Activated CD4-positive, alpha-beta T cell treated with anti-CD3 and anti-CD28 coated beads, Interleukin-2, amount 10 ng/mL, durations not matched to agents 24 days and 14 days (primary cell): ENCODE measurements at places on chromosomes 6 and 20.

DNA sequence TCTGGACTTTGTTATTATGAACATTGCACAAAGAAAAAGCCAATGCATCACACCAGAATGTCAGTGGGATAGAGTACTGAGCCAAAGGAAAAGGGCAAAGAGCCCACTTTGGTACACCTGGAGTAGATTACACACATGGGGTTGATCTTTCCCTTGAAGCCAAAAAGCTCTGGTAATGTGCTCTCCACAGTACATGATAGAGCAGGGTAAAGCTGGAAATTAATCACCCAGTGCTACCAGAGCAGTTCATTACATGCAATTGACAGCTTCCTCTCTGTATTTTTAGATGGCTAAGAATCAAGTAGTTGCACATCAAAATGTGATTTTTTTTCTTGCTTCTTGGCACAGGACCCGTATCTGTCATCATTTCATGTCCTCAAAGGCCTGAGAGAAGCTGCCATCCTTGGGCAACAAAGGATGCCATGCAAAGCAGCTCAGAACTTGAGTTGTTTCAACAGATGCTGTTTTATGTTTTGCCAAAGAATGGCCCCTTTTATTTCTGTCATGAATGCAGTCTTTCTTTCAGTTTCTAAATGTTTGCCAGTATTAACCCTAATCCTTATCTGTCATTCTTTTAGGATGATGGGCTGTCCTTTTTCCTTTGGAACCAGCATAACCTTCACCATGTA, 88.1 kb downstream of the HDGFL1 start:
- DNase-seq = no peak

DNA sequence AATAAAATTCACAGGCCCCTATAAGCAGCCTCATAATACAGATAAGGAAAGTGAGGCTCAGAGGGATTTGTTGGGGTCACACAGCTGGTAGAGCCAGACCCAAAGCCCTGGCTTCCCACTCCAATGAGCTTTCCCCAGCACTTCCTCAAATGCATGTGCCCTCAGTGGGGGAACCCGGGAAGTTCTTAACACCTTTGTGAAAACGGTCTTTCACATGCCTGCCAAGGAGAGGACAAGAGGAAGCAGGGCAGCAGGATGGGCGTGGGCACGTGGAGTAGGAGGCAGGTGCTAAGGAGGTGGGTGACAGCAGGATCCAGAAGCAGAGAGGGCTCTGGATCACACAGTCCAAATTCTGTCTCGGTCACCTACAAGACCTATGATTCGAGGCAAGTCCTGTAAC, 598 bp downstream of the PI16 start:
- DNase-seq = no peak

DNA sequence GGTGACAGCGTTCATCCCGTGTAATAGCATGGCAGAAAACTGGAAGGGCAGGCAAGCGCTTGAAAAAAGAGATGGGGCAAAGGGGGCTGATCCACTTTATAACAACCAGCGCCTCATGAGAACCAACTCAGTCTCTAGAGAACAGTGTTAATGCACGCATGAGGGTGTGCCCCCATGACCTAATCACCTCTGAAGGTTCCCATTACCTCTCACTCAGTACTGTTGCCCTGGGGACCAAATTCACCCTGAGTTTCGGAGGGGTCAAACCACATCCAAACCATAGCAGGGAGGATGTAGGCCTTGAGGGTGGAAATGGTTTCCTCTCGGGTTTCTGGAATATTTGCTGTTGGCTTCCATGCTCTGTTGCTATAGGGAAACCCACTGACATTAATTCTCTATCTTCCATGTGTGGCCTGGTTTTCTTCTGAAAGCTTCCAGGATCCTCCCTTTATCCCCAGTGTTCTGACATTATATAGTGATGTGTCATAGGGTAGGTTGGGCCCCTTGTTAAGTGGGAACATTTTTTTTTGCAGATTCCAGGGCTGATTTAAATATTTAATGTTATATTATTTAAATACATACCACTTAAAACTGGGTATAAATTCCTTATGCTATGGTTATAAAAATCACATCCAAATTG, 65.2 kb downstream of the PPP1R14C start:
- DNase-seq = no peak

DNA sequence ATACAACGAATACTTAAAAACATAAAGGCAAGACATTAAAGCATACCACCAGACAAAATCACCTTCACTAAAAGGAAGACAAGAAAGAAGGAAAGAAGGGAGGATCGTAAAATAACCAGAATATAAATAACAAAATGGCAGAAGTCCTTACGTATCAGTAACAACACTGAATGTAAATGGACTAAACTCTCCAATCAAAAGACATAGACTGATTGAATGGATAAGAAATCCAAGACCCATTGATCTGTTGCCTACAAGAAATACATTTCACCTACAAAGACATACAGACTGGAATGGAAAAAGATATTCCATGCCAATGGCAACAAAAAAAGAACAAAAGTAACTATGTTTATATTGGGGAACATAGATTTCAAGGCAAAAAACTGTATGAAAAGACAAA, 74.1 kb downstream of the LMBRD1 start:
- DNase-seq = no peak

DNA sequence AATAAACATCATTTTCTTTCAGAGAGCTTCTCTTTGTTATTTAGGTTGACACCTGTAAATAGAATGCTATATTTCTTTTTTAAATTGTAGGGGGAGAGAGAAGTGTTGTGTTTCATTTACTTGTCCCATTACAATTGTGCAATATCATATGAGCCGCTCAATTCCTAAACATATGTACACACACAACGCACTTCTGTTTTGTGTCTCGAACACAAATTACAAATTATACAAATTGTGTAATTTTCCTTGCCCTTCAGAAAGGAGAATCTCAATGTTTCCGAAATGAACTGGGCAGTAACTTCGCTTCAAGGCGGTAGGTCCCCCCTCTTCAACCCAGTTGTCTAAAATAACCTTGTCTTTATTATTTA, 2.6 kb upstream of the ABT1 start:
- no peak for DNase-seq

DNA sequence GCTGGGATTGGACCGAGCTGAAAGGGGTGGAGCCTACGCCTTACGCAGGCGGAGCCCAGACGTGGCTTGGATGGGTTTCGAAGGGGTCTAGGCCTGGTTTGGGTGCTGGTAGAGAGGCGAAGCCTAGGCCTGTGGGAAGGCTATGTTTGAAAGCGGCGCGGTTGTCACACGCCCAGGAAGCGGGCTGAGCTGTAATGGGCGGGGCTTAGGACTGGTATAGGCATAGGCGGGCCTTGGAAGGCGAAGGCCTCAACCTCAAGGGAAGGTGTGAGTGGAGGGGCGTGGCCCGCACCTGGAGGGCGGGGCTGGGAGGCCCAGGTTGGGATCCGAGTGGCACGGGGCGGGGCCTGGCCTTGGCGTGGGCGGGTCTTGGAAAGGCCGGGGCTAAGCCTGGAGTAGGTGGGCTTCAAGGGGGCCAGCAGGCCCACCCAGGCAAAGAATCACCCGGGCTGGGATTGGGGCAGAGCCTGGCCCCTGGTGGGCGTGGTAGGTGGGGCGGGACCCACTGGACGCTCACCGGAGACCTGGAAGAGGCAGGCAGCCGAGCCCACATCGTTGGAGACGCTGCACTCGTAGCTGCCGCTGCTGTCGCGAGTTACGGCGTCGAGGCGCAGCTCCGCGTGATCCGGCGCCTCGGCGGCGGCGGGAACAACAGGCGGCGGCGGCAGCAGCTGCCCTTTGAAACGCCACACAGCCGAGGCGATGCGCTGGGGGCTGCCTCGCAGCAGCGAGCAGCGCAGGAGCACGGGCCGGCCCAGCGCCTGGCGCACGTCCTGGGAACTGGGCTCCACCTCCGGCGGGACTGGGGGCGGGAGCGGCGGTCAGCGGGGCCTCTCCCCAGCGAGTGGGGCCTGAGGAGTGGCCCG, 49.0 kb downstream of the MDGA1 start:
- peak; percentile 83 for DNase-seq

GRCh38 chr6:117487821-117488220, 5.3 kb downstream of the DCBLD1 start:
- DNase-seq = no peak

DNA sequence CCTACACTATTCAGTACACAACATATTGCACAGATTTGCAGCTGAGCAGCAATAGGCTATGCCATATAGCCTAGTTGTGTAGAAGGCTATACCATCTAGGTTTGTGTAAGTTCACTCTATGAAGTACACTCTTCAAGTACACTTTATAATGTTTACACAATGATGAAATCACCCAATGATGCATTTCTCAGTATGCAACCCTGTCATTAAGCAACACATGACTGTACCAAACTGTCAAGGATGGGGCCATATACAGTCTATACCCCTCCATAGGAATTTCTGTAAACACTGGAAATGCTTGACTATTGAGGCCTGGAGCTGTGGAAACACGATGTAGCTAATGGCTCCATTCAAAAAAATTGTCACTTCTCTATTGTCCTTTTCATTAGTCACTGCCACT, 535.4 kb downstream of the EPM2A start:
- DNase-seq = no peak

DNA sequence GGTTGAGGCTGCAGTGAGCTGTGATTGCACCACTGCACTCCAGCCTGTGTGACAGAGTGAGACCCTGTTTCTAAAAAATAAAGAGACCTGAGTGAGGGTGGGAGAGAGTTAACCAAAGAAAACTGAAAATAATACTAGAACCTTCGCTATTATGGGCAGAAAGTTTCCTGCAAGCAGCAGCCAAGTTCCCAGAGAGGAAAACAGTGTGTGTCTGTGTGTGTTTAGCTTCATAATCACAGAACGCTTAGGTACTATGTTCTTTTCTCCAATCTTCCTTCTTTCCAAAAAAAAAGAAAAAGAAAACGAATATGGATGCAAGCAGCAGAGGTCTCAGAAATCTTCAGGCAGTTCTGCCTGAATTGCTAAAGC, 170.0 kb downstream of the LY86 start:
- no peak for DNase-seq

DNA sequence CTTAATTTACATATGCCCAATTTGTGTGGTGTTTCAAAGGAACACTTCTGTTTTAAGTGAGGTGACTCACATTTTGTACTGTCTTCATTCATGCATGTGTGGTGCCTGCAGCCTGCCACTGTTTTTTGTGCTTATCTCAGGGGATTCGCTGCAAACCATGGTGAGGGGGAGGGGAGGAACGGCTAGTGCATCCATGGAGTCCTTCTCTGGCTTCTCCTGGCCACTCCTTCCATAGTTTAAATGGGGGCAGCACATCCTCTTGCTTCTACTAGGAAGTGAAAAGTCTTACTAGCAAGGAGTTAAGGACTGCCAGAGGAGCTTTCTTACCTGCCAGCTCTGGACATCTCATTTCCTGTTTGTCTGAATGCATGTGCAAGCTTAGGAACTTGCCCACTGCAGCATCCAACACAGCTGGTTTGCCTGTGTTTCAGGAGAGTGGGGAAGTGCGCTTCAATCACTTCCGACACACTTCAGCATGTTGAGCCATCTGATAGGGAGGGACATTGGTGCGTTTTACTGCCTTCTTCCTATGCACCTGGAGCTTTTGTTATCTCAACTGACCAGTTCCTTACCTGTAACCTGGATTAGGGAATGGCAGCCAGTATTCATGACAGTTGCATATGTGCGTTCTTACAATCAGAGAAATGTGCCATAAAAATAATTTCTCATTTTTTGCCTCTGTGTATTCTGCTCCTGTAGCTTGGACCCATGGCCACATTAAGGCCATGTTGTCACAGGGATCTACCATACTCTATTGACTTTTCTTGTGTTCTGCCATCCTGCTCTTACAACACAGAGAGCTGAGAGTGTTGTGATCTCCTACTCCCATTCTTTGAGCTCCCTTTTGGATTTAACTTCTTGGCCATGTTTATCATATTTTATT, 211.3 kb downstream of the ARID1B start:
- DNase-seq = no peak

DNA sequence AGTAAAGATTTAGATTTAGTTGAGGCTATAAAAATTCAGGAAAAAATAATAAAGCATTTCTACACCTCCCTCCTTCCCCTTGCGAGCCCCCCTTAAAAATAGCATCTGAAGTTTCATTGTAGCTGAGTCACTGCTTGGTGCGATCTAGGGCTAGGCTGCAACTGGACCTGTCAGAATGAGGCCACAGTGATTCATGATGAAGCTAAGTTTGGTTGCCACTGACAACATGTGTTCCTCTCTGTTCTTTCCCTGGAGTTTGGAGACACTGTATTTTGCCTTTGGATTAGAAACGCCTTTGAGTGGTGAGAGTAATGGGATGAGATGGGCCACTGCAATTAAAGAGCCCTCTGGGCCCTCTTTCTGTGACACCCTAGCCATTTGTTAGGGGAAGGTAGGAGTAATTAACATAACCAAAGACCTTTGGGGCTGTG, 334.1 kb downstream of the NRN1 start:
- DNase-seq = no peak

DNA sequence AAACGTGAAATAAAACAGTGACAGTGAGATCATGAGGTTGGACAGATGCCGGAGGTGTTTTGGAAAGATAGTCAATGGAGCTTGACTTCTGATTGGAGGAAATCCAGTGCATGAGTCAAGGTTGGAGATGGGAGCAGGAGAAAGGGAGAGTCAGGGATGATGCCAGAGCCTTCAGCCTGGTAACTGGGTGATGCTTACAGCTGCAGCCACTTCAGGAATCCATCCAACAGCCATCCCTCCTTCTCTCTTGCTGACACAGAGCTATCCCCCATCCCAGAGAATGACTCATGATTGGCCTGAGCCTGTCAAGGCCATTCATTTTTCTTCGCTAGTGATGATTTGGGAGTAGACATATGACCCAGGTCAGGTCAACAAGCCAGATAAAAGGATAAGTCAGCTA, 112.8 kb downstream of the SAMD5 start:
- DNase-seq = no peak

DNA sequence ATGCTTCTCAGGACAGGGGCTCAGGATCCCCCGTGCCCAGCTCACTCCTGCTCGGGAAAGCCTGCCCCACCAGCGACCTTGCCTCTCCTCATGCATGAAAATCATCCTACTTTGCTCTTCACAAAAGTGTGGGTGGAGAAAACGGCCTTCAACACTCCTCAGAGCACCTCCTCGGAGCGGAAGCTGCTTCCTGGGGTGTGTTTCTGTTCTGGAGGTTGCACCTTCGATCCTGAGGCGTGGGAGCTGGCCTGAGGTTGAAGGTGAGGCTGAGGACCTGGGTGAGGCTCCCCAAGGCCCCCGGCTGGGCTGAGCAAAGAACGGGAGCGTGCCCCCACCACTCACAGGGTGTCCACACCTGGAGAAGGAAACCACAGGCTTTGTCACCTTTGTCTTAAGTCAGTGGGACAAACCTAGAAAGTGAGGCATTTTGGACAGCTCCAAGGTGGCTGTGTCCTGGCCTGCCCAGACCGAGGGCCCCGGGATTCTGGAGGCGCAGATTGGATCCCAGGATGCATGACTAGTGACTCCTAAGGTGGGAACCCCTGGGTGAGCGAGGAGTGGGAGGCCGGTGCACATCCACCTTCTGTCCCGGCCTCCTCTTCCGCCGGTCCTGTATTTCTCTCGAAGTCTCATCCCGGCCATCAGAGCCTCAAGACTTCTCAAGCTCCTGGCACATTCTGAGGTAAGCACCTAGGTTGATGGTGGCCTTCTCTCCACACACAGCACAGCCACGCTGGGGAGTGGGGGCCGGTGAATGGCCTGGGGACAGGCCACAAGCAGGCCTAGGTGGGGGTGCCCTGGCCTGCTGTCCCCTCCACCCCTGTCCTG, 104.7 kb downstream of the TMEM242 start:
- DNase-seq = no peak

- no peak for DNase-seq
Measured at GRCh38 chr6:125201961-125202729, 48.6 kb downstream of the TPD52L1 start.
